Amniotic stem cell (primary cell): ENCODE measurements at places on chromosomes 5 and 9.

- no peak for DNase-seq
These were observed 51.2 kb upstream of the ZNF366 start for GRCh38 chr5:72558383-72558782.

DNA sequence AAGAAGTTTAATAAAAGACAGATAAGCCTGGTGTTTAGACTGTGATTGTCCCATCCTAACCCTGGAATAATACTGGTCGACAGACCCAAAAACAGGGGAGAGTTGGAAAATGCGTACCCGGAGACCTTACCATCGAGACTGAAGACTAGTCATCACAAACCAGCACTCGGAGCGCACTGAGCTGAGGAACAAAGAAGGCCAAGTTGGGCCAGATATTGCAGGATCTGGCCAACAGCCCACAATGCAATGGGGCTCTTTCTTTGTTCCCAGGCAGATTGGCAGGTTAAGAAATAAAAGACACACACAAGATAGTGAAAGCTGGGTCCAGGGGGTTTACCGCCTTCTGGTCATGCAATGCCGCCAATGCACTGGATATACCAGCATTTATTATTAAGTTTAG lies 188.7 kb upstream of the RAI14 start:
- DNase-seq, result no peak

DNA sequence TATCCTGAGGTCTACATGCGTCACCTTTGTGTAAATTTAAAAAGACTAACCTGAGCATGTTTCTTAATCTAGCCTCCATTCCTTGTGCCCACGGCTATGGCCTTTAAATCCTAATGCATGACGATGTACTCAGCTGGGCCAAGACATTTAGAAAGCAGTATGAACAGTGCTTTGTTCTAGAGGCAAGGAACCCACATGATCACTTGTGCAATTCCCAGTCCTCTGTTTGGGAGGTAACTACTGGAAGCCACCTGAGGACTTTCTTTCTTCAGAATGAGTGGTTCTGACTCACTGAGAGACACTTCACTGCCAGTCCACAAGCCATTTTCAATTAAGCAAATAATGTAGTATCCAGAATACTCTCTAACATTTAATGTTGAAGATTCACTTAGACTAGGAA lies 181.3 kb downstream of the RAB3C start:
- DNase-seq, result no peak

- no peak for DNase-seq
These were observed 329.0 kb downstream of the PARP8 start for GRCh38 chr5:50995285-50995942.

- no peak for DNase-seq
These were observed 28.3 kb downstream of the LRRC70 start for GRCh38 chr5:62606878-62607277.

DNA sequence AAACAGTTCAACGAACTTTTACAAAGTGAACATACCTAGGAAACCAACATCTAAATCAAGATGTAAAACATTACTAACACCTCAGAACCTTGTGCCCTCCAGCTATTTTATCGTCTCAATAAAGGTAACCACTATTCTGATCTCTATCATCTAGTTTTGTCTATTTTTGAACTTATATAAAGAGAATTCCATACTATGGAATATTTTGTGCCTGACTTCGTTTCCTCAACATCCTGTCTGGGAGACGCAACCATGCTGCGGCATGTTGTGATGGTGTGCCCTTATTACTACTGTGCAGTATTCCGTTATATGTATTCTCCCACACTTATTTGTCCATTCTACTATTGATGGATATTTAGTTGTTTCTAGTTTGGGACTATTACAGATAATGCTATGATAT lies 99.2 kb downstream of the NR6A1 start:
- DNase-seq, result no peak

DNA sequence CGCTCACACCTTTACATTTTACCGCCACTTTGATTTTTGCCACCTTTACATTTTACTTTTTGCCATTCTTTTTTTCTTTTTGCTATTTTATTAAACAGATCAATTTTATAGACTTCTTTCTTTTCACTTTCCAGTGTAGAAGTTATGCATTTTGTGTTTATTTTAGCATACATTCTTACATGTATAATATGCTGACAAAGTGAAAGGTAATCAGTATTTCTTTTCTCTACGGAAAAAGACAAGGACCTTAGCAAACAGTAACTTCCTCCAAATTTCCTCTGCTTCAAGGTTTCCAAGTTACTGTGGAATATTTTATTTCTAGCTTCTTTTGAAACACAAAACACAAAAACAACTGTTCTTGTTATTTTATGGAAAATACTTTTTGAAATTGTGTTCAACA lies 97.0 kb downstream of the CEMIP2 start:
- DNase-seq, result no peak

GRCh38 chr5:31161781-31162181 lies 31.7 kb upstream of the CDH6 start:
- no peak for DNase-seq

- no peak for DNase-seq
These were observed 161.1 kb downstream of the AP3B1 start for GRCh38 chr5:78133423-78133822.

DNA sequence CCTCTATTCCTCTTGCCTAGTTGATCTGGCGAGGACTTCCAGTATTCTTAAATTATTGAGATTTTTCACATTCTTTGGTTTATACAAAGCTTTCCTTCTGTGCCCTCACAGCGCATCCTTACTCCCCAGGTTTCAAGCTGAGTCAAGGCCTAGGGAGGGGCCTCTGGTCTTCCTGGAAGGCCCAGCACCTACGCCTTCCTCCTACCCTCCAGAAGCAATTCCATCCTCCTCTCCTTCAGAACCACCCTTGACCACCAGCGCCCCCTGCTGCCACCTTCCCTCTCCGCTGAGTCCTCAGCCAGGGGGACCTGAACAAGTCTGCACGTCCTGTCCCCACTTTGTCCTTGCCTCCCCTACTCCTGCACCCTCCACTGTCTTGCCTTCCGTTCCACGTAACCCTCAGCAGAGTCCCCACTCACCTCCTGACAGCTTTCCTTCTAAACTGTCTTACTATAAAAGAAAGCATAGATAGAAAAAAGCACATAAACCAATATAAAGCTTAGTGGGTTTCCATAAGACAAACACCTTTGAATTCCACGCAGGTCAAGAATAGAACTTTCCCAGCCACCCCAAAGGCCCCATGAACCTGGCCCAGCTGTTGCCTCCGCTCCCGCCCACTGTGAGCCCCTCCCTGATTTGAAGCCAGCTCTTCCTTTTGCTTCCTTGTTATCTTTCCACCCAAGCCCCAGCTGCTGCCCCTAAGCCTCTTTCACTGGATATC lies 63.0 kb upstream of the CTSL start:
- DNase-seq, result peak; percentile 20

DNA sequence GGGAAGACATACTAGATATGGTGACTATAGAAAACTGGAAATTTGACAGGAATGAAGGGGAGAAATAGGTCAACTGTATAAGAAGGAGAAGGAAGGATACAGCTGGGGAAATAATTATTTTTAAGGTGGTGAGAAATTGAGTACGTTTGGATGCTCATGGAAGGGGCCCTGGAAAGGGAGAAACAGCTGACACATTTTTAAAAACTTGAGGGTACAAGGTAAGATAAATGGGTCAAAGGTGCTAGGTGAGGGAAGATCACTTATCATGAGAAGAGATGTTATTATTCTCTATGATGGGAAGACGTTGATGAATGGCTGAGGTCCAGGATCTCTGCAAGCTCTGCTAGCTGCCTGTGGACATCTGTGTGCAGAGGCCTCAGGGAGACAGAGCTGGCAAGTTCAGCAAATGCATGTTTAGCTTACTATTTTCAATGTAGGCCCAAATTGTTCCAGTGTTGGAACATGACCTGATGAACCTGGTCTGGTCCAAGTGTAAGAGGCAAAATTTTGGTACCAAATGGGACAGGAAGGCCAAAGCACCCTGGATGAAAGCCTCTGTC lies 181.7 kb downstream of the MTRR start:
- DNase-seq, result no peak

GRCh38 chr5:119367502-119368237 lies 11.9 kb downstream of the TNFAIP8 start:
- DNase-seq, result peak; percentile 29

DNA sequence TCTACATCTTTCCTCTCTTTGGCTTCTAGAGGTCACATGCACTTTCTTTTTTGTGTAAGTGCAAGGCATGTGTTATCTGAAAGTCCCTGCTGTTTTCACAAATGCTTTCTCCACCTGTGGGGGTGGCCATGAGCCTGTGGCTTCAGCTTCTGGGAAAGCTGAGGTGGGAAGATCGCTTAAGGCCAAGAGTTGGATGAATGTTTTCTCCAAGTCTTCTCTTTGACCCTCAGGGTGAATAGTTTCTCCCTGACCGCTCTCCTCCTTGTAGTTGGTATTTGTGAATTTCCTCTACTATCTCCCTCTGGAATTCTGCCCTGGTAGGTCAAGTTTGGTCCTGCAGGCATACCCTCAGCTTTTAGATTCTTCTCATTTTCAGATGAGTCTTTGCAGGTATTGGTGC lies 74.2 kb downstream of the UGCG start:
- DNase-seq, result no peak

- no peak for DNase-seq
These were observed 11.8 kb upstream of the SPINK6 start for GRCh38 chr5:148191010-148191409.
